ENCODE measurements at places on chromosomes 6 and 20.

DNA sequence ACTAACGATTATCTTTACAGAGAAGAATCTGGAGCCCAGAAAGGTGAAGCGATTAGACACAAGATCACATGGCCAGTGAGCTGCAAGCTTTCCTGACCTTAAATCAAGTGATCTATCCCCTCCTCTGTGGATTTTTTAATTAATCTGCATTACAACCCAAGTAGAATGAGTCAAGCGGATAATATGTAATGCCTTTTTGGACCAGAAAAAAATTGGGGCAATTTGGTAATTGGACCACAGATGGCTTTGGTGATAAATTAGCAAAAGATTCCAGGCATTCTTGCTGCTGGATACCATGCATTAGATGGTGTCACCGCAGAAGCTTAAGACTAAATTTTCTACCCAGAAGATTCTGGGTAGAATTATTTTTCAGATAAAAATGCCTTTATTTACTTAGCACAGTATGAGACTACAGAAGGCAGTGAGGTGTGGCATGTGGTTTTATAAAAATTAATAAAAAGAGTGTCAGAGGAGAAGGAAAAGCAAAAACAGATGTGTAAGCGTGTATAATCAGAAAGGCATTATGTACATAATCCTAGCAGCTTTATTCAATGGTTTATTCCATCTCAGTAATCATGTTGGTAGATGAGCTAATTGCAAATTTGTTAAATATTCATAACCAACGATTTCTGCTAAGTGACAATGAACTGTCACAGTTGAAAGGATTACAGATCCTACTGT lies 53.9 kb upstream of the PCSK2 start:
- DNase-seq: no peak

GRCh38 chr20:34022839-34023234 lies 29.1 kb downstream of the RALY start:
- DNase-seq: no peak

GRCh38 chr20:57361517-57361916 lies 10.5 kb downstream of the RAE1 start:
- no peak for DNase-seq

- no peak for DNase-seq
Measured at GRCh38 chr6:168934660-168935627, 318.7 kb downstream of the THBS2 start.

DNA sequence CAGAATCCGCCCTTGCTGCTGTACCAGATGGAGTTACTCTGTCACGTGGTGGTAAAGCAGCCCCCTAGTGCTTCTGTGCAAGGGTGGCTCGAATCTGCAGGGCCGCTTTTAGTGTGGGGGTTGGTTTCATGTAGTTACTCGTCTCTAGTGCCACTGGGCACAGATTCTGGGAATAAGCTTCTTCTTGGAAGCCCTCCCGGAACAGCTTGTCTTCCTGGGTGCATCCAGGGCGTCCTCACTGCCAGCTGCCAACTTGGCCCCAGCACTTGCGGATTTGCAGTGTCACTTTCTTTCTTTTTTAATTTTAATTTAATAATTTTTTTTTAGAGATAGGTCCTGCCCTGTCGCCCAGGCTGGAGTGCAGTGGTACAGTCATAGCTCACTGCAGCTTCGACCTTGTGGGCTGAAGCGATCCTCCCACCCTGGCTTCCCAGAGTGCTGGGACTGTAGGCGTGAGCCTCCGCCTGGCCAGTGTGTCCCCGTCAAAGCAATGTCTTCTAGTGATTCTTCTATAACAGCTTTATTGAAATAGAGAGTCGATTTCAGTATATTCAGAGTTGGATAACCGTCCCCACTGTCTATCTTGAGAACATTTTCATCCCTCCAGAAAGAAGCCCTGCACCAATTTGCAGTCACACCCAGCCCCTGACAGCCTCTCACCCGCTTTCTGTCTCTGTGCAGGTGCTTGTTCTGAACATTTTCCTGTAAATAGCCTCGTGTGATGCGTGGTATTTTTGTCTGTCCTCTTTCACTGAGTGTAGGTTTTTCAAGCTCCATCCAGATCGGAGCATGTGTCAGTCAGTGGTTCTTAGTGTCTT lies 25.9 kb downstream of the PYGB start:
- no peak for DNase-seq

DNA sequence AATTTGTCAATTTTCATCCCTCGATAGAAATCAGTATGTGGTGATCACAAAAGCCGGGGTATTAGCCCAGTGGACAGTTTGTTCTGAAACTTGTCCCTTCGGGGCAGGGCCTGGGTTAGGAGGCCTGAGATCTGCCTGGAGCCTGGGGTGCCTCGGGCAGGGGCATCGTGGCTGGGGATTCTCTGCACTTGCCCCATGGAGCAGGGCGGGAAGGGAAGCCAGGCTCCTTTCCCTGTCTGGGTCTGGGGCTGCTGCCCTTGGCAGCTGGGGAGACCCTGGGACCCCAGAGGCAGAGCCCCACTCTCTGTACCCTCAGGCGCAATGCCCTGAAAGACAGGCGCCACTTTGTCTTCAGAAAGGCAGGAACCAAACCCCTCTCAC lies 27.4 kb downstream of the NTSR1 start:
- DNase-seq: no peak

DNA sequence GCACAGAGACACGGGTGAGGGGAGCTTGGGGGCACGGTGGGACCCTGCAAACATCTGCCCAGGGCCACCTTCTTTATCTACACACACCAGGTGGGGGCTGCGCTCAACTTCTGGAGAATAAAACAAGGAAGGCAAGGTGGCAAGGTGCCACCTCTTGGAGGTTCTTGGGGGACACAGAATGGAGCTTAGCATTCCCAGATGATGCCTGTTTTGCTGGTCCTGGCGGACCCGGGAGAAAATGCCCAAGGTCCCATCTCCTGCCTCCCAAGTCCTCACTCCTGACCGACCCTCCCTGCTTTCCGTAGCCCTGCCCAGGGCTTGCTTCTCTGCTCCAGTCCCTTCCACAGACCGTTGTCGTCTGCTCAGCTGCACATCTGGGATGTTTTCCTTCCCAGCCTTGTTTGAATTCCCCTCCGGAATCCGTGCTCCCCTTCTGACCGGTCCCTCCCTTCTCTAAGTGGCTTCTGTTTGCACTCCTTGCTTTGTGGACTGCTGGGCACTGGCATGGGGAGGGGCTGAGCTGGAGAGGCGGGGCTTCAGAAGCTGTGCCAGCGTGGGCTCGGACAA lies 13.1 kb downstream of the ITPR3 start:
- no peak for DNase-seq

GRCh38 chr6:133774356-133774755 lies 114.6 kb upstream of the TCF21 start:
- no peak for DNase-seq

- no peak for DNase-seq
Measured at GRCh38 chr20:57693670-57694329, 16.0 kb downstream of the PMEPA1 start.

- no peak for DNase-seq
Measured at GRCh38 chr6:110185879-110186278, 5.7 kb downstream of the CDC40 start.

- DNase-seq: no peak
Measured at GRCh38 chr6:26064619-26065257, 22.5 kb upstream of the HFE start.

DNA sequence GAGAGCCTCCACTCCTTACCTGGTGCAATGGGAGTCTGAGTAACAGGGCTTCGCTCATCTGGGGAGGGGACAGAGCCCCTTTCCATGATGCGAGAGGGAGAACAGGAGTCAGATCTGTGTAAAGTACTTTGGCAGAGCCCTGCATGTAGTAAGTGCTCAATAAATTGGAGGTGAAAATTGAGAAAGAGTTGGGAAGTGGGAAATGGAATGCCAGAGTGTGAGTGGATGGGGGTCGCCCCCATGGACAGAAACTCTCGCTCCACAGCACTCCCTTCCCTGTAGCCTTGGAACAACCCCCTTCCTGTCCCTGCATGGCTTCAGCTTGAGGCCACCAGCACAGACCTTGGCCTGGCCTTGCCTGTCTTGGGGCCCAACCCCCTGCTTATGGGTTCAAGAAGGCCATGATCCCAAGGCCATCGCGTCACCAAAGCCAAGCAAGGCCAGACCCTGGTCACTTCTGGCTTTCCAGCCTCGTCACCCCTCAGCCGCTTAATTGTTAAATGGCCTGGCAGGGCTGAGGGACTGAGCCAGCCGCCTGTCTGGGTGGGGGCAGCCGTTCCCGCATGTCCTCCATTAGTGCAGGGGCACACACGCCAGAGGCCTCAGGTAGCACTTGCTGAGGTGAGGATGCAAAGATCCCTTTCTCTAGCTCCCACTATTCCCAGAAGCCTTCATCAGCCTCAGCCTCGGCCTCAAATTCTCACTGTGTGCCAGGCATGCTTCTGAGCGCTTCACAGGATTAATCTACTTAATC lies 93.7 kb upstream of the PTPN1 start:
- DNase-seq: no peak

GRCh38 chr20:21515300-21516179 lies 1.7 kb upstream of the NKX2-2 start:
- no peak for DNase-seq

DNA sequence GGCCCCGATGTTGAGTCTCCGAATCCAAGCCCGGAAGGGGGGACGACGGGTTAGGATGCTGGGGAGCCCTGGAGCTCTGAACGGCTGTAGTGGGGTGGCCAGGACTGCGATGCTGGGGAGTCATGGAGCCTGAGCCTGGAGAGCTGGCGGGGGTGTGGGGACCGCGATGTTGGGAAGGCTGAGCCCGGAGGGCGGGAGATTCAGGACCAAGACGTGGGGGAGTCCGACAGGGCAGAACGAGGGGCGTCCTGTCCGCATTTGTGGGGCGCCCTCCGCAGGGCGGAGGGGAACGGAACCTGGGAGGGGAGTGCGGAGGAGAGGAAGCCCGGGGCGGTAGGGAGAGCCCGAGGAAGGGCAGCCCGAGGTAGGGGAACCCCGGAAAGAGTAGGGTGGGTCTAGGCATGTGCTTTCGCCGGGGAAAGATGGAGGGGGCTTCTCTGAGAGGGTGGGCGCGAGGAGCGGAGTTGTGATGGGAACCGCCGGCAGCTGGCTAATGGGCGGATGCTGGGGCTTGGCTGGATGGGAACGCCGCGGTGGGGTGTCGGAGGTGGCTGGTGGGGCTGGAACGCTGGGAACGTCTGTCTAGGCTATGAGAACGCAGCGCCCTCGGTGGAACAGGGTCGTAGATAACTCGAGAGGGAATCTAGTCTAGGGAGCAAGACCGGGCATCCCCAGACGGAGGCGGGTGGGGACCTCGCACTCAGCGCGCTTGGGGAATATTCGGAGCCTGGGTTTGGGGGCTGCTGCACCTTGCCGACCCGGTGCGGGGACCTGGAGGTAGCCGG lies 684 bp downstream of the PAQR8 start:
- no peak for DNase-seq

GRCh38 chr6:30979141-30979540 lies 4.4 kb upstream of the MUC21 start:
- DNase-seq: no peak

- no peak for DNase-seq
Measured at GRCh38 chr6:27867051-27867944, 44.9 kb downstream of the OR2B2 start.
